ENCODE measurements at places on chromosomes 5 and 9.

DNA sequence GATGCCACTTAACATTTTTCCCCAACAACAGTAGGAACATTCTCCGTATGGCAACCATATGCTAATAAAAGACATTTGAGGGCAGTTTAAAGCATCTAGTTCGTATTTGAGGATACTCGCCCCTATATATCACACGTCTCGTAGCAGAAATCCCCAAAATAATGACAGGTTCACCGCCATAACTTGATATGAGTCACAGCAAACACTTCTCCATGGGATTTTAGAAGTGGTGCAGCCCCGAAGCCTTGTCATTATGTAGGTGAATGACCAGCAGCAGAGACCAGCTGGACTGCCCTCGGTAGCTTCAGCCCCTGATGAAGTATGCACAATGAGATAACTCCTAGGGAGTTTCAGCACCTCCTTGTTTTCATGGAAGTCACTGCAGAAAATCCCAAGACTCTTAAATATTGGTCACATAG, 2.0 kb downstream of the CTNND2 start:
- no peak for DNase-seq

GRCh38 chr9:123401879-123402513, 46.0 kb downstream of the CRB2 start:
- no peak for DNase-seq

- no peak for DNase-seq
These were observed 308.8 kb upstream of the IRX2 start for GRCh38 chr5:3060283-3060682.

DNA sequence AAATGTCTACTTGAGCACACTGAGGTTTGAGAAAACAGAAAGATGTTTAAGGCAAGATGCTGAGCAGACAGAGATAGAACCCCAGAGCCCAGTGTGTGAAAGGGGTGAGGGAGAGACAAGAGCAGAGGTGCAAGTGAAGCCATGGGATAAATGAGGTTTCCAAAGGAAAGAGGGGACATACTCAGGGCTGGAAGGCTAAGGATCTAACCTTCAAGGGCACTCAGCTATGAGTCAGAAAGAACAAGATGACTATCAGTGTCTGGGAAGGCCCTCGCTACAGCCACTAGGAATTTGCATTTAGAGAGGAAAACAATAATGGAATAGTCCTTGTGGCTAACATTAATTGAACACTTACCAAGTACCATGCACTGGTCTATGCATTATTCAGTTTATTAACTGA, 113.7 kb downstream of the HTR4 start:
- DNase-seq = no peak

Data from central memory CD8-positive, alpha-beta T cell (primary cell).